Ureter (tissue), 1 donor: ENCODE measurements at places on chromosomes 7 and 10. TPM values are rescaled to one million over a fixed set of nuclear protein-coding genes. Genes with fewer than 3 reads are reported as not detected.

CDC14C gene
- not detected for total RNA-seq

RET gene
- 0.42 TPM for total RNA-seq

PDZD7 gene
- total RNA-seq, result 0.18 TPM

TRIM73 gene
- 6.5 TPM for total RNA-seq

CYP3A7 gene
- 0.75 TPM for total RNA-seq

CDHR1 gene
- 1.5 TPM for total RNA-seq

ITIH2 gene
- not detected for total RNA-seq

PDE6C gene
- not detected for total RNA-seq

ZDHHC4 gene
- total RNA-seq, result 54.4 TPM

PTF1A gene
- total RNA-seq, result not detected

HK1 gene
- 139 TPM for total RNA-seq

CADPS2 gene
- total RNA-seq, result 25.8 TPM

IGFBP1 gene
- not detected for total RNA-seq

C1GALT1 gene
- total RNA-seq, result 29.7 TPM

SPAM1 gene
- not detected for total RNA-seq

TUBAL3 gene
- total RNA-seq, result not detected

GLCCI1 gene
- 25.5 TPM for total RNA-seq

VAX1 gene
- not detected for total RNA-seq

ZNF239 gene
- total RNA-seq, result 14.6 TPM

CYP2E1 gene
- total RNA-seq, result 2.9 TPM

HECW1 gene
- 1.3 TPM for total RNA-seq

COL17A1 gene
- 18.5 TPM for total RNA-seq

NUTM2D gene
- total RNA-seq, result 9.3 TPM

GIMAP2 gene
- 11.5 TPM for total RNA-seq

TMEM130 gene
- total RNA-seq, result 1.6 TPM

ANXA8 gene
- 137 TPM for total RNA-seq

BMPER gene
- total RNA-seq, result 6.8 TPM

LBX1 gene
- total RNA-seq, result not detected

ACSL5 gene
- 117 TPM for total RNA-seq

CRYGN gene
- not detected for total RNA-seq

MOGAT3 gene
- total RNA-seq, result not detected

GBX1 gene
- not detected for total RNA-seq

WDFY4 gene
- total RNA-seq, result 7.0 TPM

LIPJ gene
- total RNA-seq, result 0.39 TPM

MSS51 gene
- 3.0 TPM for total RNA-seq

AFAP1L2 gene
- 17.9 TPM for total RNA-seq

C10orf90 gene
- total RNA-seq, result not detected
